Chondrocyte (in vitro differentiated cells): ENCODE measurements at places on chromosomes 16 and 17. TPM values are rescaled to one million over a fixed set of nuclear protein-coding genes. Genes with fewer than 3 reads are reported as not detected.

The RAB26 gene
- 0.28 to 1.1 TPM (median 0.80 TPM) in 3 replicates for total RNA-seq

The COX10 gene
- 12.6 to 14.6 TPM (median 13.3 TPM) in 3 replicates for total RNA-seq

The MT1H gene
- total RNA-seq = not detected in 3 replicates

The STH gene
- total RNA-seq = not detected in 3 replicates

The MPP2 gene
- total RNA-seq = 7.0 to 7.8 TPM (median 7.5 TPM) in 3 replicates

The MYH8 gene
- not detected in 3 replicates for total RNA-seq

DNA sequence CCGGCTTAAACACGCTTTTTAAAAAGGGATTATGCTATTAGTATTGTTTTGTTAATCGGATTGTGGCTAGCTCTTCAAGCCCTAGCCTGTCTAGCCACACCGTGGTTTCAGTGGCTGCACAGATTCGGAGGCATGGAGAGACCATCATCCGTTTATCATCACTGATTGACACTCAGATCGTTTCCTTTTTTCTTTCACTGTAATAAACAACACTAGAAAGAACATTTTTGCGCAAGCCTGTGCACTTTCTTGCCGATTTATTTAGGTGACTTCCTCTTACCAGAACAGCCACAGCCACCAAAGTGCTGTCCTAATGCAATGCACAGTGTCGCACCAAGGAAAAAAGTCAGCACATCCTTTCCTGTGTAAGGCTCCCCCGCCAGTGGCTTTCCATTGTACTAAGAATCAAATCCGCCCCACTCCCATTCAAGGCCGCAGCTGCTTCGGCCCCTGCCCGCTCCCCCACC, 78.2 kb downstream of the CRISPLD2 start:
- no peak overlapping the region for H3K27ac ChIP-seq
- no peaks in the 10 kb centered on the region for H3K36me3 ChIP-seq
- H3K4me3 ChIP-seq = no peak overlapping the region
- peaks cover 4% of the 10 kb centered on the region for H3K27me3 ChIP-seq
- H3K4me1 ChIP-seq = no peaks in the 10 kb centered on the region

DNA sequence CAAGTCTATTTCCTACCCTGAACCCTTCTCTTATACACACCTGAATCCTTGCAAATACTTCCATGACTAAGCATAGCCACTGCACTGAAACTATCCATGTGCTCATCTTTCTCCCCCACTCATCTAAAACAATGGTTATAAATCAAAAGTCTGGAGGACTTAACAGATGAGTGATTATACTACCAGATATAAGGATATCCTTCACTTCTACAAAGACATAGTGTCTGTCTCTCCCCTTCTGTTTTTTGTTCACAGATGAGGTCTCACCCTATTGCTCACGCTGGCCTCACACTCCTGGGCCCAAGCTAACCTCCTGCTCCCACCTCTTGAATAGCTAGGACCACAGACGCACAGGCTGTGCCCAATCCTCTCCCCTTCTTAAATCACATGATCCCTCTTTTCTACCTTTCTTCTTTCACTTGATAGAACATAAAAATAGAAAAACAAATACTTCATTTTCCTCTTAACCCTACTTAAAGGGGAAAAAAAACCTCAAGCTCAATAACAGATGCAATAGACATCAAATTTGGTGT, 19.2 kb downstream of the CEP112 start:
- H3K36me3 ChIP-seq = peaks cover 6% of the 10 kb centered on the region
- no peak overlapping the region for H3K4me3 ChIP-seq
- no peak for DNase-seq

DNA sequence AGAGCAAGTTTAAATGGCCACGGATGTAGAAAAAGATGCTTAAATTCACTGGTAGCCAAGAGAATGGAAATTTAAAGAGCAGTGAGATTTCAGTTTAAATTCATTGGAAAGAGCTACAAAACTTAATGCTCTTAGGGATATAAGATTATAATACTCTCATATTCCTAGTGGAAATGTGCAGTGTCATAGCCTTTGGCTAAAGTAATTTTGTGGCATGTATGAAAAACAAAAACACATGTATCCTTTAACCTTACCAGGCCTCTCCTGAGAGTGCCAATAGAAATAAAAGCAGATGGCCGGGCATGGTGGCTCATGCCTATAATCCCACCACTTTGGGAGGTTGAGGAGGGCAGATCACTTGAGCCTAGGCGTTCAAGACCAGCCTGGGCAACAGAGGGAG, 289.2 kb downstream of the PHKB start:
- no peak overlapping the region for H3K27ac ChIP-seq
- no peaks in the 10 kb centered on the region for H3K36me3 ChIP-seq
- H3K4me3 ChIP-seq = no peak overlapping the region
- H3K27me3 ChIP-seq = no peaks in the 10 kb centered on the region

DNA sequence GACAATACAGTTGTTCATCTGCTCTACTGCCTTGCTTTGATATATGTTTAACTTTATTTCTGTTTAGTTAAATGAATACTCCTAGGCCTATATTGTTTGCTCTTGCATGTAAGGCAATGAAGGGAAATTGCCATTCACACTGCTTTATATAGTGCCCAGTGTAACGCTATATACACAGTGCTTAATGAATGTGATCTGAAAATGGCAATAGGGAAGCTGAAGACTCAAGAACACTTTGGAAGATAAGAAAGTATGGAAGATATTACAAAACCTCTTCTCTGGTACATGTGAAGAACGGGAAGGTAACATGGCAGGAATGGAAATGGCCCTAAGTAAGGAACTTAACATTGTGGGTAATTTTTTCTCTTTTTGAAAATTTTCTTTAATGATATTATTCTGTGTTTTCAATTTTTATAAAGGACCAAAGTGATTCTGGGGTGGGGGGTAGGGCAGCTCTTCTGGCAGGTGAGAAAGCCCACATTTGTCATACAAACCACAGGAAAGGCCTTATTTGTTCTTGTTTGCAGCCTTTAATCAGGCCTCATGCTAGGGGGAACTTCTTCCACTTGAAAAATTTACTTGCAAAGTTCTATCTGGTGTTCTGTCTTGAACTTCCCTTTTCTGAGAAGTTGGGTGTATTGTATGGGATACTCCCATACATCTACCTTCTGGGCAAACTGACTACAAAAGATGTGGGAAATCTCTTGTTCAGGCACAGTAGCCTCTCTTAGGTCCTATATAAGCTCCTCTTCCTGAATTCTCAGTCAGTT, 100.8 kb upstream of the CORO6 start:
- H3K4me1 ChIP-seq = peaks cover 33% of the 10 kb centered on the region
- DNase-seq = no peak
- H3K36me3 ChIP-seq = peaks cover 4% of the 10 kb centered on the region

GRCh38 chr17:27481327-27481726, 25.1 kb downstream of the KSR1 start:
- H3K27me3 ChIP-seq = no peaks in the 10 kb centered on the region
- H3K36me3 ChIP-seq = no peaks in the 10 kb centered on the region
- DNase-seq = no peak
- H3K4me3 ChIP-seq = no peak overlapping the region
- peaks cover 44% of the 10 kb centered on the region for H3K4me1 ChIP-seq

GRCh38 chr16:81513204-81514040, 68.8 kb downstream of the CMIP start:
- H3K36me3 ChIP-seq = peaks cover 2% of the 10 kb centered on the region
- H3K27me3 ChIP-seq = no peaks in the 10 kb centered on the region
- DNase-seq = peak; percentile 87
- peak overlapping the region; percentile 83 for H3K27ac ChIP-seq

GRCh38 chr16:81321039-81321438, 6.3 kb downstream of the GAN start:
- H3K4me3 ChIP-seq = no peak overlapping the region
- H3K27me3 ChIP-seq = no peaks in the 10 kb centered on the region
- peaks cover 55% of the 10 kb centered on the region for H3K4me1 ChIP-seq
- no peaks in the 10 kb centered on the region for H3K36me3 ChIP-seq
- DNase-seq = no peak

- H3K27ac ChIP-seq = no peak overlapping the region
- H3K4me3 ChIP-seq = no peak overlapping the region
- no peaks in the 10 kb centered on the region for H3K27me3 ChIP-seq
- H3K4me1 ChIP-seq = peaks cover 17% of the 10 kb centered on the region
Measured at GRCh38 chr17:20234276-20234675, 225.1 kb downstream of the SPECC1 start.

DNA sequence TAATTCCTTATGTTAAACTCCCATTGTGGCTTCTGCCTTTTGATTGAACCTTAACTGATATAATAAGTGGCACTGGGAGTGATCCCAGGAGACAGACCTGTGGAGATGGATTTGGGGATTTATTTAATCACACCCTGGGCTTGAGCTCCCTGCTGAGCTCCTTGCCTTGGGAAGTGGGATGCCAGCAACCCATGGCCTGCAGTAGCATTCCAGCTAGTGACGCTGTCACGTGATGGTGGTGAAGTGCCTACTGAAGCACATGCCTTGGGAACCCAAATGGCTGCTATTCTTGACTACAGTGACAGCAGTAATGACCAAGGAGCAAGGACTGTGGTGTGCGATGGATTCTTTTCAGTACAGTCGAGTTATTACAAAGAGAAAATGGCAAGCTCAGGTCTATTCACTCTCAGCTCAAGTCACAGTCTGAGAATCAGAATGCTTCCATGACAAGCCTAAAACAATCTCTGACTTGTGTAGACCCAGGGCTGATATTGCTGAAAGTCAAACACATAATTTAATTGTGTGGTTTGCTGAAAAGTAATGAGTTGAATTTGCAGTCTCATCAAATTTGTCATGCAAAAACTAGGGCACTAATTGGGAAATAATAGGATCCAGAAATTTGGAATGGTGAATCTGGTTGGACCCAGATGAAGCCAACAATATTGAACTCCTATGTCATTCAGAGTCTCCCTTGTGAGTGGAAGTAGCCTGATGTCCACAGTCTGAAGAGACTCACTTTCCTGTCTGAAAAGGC, 47.1 kb downstream of the BCL7C start:
- peaks cover 9% of the 10 kb centered on the region for H3K4me1 ChIP-seq
- H3K4me3 ChIP-seq = no peak overlapping the region
- no peaks in the 10 kb centered on the region for H3K27me3 ChIP-seq
- H3K36me3 ChIP-seq = no peaks in the 10 kb centered on the region
- H3K27ac ChIP-seq = no peak overlapping the region
- DNase-seq = no peak

DNA sequence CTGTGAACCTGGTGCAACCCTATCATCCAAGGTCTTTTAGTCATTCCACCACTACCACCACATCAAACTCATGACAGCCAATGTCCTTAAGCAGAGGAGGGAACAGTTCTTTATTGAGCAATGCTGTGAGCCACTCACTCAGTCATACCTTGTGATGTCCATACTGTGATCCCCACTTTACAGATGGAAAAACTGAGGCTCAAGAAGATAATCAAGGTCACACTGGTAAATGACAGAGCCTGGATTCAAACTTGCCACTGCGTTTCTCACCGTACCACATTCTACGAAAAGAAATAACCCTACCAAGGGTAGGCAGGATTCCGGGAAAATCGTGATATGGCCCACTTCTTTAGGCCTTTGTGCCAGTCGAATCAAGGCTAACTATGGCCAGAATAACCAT, 172.6 kb downstream of the CCT6B start:
- no peaks in the 10 kb centered on the region for H3K4me1 ChIP-seq
- H3K27me3 ChIP-seq = no peaks in the 10 kb centered on the region
- no peak overlapping the region for H3K4me3 ChIP-seq

DNA sequence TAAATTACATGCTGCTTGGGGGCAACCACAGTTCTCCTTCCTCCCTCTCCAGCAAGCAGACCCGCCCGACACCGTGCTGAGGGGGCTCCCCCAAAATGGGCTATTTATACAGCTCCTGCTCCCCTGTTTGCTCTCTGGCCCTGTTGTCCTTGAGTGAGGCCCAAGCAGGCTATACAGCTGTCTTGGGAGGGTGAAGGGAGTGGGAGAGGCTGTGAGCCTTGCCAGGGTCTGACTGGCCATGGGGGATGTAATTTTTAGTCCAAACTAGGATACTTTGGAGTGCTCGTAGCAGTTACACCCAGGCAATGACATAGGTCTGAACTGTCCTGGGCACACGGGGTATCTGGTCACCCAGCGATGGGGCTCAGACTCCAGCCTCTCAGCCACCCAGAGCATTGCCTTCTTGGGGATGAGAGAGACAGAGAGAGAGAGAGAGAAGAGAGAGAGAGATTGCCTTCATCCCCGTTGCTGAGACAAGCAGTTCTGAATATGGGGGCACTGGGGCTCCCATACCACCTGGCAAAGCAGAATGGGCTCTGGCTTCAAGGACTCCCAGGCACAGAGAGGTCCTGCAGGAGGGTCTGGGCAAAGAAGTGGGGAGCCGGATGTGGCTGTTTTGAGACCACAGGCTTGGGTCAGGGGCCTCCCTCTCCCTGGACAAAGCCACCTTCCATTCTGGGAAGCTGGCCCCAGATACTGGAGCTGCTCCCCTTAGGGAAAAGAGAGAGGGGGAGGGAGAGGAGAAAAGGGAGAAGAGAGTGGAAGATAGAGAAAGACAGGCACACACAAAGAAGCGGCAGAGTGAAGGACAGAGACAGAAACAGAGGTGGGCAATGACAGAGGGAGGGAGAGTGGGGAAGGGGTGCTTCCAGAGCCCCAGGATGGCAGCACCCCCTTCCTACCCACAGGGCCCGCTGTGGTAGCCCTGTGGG, 10.7 kb upstream of the TMEM92 start:
- peak overlapping the region; percentile 54 for H3K4me3 ChIP-seq
- DNase-seq = peak; percentile 55
- no peaks in the 10 kb centered on the region for H3K27me3 ChIP-seq

GRCh38 chr17:27381007-27381501, 75.2 kb upstream of the KSR1 start:
- H3K27ac ChIP-seq = peak overlapping the region; percentile 70
- H3K4me1 ChIP-seq = peaks cover 68% of the 10 kb centered on the region
- H3K4me3 ChIP-seq = no peak overlapping the region
- peak; percentile 89 for DNase-seq
- H3K27me3 ChIP-seq = no peaks in the 10 kb centered on the region
- no peaks in the 10 kb centered on the region for H3K36me3 ChIP-seq

DNA sequence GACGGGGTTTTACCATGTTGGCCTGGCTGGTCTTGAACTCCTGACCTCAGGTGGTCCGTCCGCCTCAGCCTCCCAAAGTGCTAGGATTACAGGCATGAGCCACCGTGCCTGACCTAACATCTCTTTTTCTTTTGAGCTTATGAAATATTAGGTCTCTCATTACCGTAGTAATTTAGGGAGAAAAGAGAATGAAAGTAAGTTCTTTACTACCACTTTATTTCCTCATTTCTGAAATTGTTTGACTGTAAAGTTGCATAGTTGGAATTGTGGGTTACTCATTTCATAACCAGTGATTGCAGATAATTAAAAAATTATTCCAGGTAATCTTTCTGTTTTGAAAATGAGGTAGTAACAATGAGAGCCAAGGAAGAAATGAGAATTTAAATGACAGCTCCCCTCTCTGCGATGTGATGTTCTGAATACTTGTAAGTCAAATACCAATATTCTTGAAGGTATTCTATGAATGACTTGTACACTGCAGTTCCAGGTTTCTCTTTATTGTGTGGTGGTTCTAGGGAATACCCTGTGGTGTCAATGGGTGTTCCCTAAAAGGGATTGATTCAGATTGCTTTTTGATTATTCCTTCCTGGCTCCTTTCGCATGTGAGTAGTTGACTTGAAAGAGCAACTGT, 28.3 kb downstream of the MAP2K4 start:
- H3K27ac ChIP-seq = no peak overlapping the region
- H3K4me1 ChIP-seq = peaks cover 30% of the 10 kb centered on the region
- no peaks in the 10 kb centered on the region for H3K27me3 ChIP-seq
- no peak for DNase-seq
- H3K36me3 ChIP-seq = no peaks in the 10 kb centered on the region
